NCI-H1436 treated with DMSO at 0.1 percent for 48 hours (cell line): ENCODE measurements at places on chromosomes 16 and 17.

DNA sequence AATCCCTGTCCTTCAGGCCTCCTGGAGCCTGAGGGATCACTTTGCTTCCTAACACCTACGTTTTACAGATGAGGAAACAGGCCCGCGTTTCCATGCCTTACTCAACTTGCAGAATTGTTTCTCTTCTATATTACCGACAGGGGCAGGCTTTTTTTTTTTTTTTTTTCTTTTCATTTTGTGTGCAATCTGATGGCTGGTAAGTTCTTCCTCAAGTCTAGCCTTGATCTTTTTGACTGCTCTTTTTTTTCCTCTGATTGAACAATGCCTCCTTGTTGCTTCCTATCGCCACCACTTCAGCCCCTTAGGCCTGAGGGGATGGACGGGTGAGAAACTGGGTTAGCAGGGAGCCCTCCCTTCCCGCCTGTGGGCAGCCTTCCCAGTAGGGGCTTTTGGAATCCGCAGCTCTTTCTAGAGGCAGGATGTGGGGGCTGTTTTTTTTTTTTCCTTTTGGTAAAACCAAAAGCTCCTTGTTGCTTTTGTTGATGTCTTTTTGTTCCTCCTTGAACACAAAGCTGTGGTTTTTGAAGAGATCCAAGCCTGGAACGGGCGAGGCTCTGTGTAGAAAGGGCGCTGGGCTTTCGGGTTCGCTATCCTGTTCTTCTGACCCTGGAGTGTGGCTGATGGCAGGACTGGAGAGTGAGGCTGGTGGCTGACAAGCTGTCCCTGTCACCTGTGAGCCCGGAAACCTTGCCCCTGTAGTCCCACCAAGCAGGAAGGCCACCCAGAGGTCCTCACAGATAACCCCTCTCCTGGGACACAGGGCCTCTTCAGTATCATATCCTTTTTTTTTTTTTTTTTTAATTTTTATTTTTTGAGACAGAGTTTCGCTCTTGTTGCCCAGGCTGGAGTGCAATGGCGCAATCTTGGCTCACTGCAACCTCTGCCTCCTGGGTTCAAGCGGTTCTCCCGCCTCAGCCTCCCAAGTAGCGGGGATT, 14.0 kb downstream of the LASP1 start:
- DNase-seq = no peak

- no peak for DNase-seq
These were observed 27.4 kb upstream of the GSE1 start for GRCh38 chr16:85585711-85586110.

- DNase-seq = no peak
These were observed 39.2 kb upstream of the USP22 start for GRCh38 chr17:21082001-21082436.

DNA sequence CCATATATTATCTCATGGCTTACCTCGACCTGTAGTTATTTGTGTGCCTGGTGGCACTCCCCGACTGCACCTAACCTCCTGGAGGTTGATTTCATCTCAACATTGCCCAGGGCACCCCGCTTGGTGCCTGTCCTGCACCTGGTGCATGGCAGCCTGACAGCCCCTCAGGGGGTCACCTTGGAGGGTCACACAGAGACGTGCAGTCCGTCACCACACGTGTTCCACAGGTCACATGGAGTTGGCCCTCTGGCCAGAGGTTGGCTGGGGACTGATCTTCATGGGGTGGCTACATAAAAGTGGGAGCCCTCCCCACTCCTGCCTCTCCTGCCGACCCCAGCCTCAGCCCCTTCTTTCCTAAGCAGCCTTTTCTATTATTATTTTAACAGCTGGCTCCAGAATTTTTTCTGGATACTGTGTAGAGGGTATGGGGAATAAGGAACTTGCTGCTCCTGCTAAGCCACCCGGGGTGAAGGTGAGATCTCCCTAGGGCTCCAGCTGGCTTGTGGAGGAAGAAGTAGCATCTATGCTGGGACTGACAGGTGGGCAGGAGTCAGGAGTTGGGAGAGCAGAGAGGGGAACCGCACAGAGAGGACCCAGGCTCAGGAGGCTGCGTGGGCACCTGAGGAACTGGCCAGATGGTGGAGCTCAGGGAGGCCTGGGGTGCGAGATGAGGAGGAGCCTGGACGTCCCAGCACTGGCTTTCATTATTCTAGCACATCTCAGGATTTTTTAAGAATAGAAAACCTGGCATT, 12.5 kb upstream of the NKD1 start:
- DNase-seq = no peak

- DNase-seq = no peak
These were observed 1.1 kb downstream of the ANKRD11 start for GRCh38 chr16:89489040-89489897.

DNA sequence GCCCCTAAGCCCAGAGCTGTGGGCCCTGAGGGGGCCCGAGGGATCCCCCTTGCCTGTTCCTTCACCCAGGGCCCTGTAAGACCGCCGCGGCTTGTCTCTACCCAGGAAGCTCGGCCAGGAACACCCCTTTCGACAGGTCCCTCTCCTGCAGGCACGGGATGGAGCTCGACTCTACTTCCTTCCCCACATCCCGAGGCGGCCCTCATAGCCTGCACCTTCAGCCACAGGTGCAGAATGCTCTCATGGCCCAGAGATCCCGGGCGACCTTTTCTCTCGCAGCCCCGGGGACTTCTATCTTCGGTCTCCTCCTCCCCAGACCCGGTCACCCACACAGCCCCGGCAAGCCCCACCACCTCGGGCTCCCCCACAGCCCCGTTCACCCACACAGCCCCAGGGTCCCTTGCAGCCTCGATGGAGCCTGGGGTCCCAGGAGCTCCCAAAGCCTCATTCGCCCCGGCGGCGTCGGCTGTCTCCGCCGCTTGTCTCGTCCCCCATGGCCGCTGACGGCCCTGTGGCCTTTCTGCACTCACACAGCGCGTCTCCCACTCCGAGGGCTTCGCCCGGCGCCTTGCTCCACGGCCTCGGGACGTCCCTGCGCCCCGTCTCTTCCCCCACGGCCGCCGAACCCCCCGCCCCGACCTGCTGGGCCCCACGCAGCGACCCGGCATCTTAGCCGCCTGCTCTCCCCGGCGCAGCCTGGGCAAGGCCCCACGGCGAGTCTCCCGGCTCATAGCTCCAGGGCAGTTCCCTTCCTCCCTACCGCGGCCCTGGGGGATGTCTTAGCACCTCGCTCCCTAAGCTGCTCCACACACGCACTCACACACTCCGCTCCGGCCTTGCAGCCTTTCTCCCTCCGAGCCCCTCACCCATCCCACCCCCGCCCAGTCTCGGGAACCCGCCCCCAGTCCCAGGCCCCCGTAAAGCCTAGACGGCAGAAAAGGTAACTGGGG, 650 bp downstream of the KIAA0753 start:
- DNase-seq = no peak

- DNase-seq = no peak
These were observed 234.5 kb downstream of the SEC14L1 start for GRCh38 chr17:77375108-77375916.

GRCh38 chr17:31674717-31675349, 184.2 kb downstream of the COPRS start:
- no peak for DNase-seq

DNA sequence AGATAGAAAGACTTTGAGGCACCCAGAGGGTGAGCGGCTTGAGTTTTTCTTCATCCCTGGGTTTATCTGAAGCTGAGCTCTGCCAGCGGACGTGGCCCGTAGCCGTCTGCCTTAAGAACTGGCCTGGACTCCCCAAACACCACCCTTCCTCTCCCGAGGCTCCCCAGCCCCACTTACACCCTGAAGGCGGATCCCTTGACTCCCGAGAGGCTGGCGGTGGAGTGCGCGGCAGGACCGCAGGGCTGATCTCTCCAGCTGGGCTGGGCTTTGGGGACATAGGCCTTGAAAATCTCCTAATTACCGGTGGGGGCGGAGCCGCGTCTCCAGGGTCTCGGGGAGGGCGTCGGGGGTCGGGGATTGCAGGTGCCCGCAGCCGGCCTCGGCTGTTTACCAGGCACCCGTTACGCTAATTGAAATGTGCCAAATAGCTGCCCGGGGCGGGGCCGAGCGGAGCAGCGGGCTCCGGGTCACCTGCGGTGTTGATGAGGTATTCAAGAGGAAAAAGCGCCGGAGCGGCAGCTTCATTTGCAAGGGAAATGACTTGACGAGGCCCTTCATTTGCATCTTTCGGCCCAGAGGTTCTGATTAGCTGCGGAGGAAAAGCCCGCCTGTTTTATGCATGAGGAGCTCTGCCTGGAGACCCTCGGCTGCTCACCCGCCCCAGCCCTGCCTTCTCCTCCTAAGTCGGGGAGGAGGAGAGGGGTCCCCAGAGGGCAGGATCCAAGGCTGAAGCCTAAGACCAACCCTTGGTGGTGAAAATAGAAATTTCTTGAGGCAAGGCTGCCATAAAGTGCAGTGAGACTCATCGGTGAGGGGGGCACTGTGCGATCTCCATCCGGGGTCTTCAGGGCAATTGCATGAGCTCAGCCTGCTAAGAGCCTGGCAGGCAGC, 100.7 kb downstream of the MGAT5B start:
- DNase-seq = peak; percentile 99

DNA sequence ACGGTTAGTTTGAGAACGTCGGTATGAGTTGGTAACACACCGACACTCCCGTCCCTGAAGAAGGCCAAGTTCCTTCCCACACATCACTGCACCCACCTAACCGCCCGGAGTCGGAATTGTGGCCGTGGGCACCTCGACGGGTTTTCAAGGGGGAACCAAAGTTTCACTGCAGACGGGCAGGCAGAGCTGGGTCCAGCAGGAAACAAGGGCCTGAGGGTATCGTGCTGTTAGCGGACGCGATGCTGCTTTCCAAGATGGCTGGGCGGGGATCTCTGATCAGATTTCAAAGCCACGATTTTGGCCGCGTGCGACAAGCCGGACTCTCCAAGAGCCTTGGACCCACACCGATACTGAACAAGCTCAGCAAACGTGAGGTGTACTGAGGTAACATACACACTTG, 82.3 kb upstream of the DOC2B start:
- DNase-seq = no peak

- DNase-seq = no peak
These were observed 24.6 kb downstream of the GPT2 start for GRCh38 chr16:46908540-46909372.

DNA sequence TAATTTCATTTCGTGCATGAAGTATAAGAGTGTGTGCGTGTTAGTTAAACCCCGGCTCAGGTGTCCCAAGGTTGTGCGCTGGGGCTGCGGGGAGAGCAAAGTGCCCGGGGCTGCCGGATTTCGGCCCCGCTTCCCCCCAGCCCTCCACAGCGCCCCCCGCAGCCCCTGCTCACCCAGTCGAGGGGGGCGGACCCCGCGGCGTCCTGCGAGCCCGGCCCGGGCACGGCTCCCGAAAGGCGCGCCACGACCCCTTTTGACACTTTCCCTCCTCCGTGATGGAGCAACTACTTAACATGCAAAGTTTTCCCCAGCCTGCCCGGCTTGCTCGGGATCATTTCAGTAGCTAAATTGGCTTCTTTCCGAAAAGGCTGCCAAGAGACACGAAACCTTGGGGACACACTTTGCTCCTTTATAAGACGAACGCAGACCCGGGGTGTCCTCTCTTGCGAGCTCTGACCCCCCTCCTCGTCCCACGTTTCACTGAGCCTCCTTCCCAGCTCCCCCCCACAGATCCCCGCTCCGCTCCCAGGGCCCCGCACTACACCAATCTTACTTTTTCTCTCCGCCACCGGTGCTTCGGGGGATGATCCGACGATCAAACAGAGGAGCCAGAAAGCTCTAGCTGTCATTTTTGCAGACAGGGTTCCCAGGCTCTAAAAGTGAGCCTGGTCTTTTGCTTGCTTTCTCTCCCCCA, 552 bp downstream of the C17orf58 start:
- no peak for DNase-seq

GRCh38 chr17:2789700-2790099, 6.5 kb upstream of the RAP1GAP2 start:
- DNase-seq = no peak

DNA sequence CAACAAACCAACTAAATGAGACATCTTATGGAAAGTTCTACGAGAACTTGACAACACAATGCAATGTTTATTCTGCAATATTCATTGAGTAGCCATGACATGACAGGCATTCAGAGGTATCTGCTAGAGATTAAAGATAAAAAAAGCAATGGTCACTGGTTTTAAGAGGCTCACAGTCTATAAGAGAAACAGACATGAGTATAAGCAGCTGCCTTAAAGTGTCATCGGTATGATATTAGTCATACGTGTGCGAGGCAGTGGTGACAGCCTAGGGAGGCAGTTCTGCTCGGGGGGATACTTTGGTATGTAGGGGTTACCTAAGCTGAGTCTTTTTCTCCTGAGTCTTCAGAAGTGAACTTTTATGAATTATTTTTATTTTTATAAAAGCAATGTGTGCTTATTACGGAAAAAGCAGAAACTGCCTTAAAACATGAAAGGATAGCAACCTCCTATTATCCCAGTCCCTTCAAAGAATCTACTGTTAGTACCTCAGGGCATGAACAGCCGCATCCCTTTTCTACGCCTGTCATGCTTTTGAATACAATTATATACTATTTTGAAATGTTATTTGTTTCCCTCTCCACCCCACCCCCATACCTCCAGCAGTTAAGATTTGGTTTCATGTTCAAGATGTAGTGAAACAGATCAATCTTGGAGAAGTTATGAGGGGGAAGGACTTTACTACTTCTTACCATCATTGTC, 7.7 kb downstream of the ST6GALNAC1 start:
- no peak for DNase-seq

- DNase-seq = no peak
These were observed 874 bp downstream of the WWP2 start for GRCh38 chr16:69762814-69763598.

- DNase-seq = no peak
These were observed 4.4 kb upstream of the UNK start for GRCh38 chr17:75779987-75780889.

GRCh38 chr16:56732366-56732765, 2.4 kb downstream of the NUP93 start:
- DNase-seq = no peak

GRCh38 chr17:10316801-10317542, 55.8 kb downstream of the MYH13 start:
- DNase-seq = no peak

GRCh38 chr16:19804538-19805323, 79.9 kb downstream of the GPRC5B start:
- DNase-seq = peak; percentile 36

GRCh38 chr16:55252577-55252976, 71.4 kb upstream of the IRX6 start:
- no peak for DNase-seq

- no peak for DNase-seq
These were observed 48.3 kb downstream of the NT5M start for GRCh38 chr17:17351356-17351891.

DNA sequence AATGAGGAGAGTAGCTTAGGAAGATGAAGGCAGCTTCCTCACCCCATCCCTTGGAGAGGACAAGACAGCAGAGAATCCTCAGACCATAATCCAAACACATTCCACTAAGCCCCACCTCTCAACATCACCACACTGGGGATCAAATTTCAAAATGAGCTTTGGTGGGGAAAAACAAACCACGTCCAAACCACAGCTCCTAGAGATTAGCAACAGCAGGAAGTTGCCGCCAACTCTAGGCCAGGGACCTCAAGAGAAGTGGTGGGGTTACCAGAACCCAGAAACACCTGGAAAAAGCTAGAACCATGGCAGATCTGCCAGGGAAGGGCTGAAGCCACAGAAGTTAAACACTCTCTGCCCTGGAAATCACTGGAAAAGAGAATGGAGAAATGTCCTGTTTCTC, 571.6 kb downstream of the HS3ST4 start:
- DNase-seq = no peak

GRCh38 chr17:43906951-43907424, 348 bp downstream of the MPP2 start:
- DNase-seq = no peak

- no peak for DNase-seq
These were observed 19.4 kb upstream of the UBE2I start for GRCh38 chr16:1290063-1290501.
